Brain (organoid and tissue), 16 donors: ENCODE measurements at places on chromosomes 11 and 22.

- peak; percentile 76 for DNase-seq
These were observed 321.1 kb downstream of the TENM4 start for GRCh38 chr11:79119491-79120284.

DNA sequence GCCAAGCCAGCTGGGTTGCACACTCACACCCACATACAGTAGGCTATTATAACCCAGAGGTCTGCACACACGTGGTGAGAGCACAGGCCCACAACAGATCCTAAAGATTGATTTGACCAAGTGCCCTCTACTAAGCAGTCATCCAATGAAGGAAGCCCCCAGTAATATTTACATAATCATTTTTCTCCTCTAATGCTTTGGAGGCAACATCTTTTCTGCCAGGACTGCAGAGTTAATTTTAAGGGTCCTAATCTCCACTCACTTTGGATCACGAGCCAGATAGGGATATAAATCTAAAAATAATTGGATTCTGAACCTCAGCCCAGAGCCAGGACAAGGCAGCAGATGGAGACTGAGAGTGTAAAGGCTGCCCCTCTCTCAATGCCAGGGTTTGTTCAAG, 49.1 kb upstream of the MTNR1B start:
- DNase-seq: no peak

DNA sequence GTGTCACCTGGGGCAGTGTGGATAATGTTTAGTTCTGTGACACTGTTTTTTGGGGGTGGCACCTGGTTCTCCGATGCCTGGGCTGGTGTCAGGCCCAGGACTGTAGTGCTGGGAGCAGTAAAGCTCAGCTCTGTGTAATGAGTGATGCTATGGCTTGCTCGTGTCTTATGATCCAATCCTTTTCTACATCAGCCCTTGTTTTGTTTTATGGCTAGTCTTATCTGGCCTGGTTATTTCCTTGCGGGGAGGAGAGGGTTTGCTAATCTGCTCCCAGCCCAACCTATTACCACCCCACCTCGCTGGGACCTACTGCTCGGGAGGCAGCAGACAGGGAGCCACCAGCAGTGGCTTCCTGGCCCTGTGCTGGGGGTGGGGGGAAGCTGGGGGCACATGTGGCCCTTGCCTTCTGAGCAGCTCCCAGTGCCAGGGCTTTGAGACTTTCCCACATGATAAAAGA, 35.0 kb upstream of the TPBGL start:
- no peak for DNase-seq

DNA sequence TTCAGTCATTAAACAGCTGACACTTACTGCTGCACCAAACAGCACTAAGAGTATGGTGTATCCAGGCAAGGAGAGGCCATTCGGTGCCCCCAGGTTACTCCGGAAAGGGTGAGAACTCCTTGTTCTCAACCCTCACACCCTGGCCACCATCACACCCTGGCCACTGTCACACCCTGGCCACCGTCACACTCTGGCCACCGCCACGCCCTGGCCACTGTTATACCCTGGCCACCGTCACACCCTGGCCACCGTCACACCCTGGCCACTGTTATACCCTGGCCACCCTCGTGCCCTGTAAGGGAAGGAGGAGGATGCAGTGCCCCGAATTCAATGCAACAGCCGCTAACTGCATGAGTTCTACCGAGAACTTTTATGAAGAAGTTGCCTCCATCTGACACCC, 644.4 kb downstream of the TBC1D22A start:
- DNase-seq: no peak

DNA sequence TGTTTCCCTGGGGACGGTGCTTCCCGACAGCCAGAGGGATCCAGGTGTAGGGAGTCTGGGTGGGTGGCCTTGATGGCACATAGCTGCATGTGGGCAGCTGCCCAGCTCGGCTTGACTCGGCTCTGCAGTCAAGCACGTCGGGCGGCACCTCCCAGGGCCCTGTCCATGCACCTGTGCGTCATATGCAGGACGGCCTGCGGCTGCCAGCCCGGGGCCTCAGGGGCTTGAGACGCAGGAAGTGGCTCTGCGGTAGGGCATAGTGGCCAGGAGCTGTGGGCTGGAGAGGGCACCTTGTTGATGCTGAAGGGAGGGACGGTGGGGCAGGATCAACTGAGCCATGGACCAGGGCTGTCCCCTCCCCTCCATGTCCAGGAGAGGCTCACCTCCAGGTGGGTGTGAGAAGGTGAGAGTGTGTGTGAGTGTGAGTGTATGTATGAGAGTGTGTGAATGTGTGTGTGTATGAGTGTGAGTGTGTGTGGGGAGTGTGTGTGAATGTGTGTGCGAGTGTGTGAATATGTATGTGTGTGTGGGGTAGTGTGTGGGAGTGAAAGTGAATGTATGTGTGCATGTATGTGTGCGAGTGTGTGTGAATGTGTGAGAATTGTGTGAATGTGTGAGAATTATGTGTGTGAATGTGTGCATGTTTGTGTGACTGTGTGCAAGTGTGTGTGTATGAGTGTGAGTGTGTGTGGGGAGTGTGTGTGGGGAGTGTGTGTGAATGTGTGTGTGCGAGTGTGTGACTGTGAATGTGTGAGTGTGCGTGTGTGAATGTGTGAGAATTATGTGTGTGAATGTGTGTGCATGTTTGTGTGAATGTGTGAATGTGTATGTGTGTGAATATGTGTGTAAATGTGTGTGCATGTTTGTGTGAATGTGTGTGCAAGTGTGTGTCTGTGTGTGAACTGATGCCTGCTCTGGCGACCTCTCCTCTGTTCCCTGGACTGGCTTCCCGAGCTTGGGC, 5.7 kb upstream of the SUN2 start:
- no peak for DNase-seq

DNA sequence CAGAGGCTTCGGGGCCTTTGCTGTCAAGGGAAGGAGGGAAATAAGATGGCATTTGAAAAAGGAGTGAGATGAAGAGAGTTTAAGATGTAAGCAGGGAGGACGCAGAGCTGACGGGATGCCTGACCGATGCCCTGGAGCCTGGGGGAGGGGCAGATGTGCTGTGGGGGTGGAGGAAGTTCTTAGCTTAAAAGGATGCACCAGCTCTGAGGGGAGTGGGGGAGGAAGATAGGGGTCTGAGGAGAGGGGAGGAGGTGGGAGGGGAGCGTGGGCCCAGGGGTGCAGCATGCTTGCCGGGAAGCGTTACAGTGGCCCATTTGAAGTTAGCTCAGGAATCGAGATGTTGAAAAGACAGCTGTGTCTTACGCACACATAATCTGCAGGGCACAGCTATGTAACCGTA, 56.3 kb downstream of the RPS6KA4 start:
- DNase-seq: no peak

- no peak for DNase-seq
These were observed 1.7 kb upstream of the TUBGCP6 start for GRCh38 chr22:50246242-50247175.

GRCh38 chr11:110425751-110426545, 3.8 kb upstream of the FDX1 start:
- no peak for DNase-seq

DNA sequence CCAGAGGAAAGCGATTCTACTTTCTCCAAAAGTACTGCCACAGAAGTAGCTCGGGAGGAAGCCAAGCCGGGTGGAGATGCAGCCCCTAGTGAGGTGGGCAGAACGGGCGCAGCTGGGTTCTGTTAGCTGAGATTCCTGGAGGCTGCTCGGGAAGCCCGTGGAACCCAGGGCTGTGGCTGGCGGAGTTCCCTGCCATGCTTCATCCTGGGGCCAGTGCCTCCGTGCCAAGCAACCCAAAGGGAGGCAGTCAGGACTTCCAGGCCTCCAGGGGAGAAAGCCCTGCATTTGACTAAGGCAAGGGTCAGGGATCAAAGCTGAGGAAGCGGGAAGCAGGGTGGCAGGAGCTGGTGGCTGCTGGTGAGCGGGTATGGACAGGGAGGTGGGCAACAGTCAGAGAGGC, 6.7 kb upstream of the TRMU start:
- no peak for DNase-seq

DNA sequence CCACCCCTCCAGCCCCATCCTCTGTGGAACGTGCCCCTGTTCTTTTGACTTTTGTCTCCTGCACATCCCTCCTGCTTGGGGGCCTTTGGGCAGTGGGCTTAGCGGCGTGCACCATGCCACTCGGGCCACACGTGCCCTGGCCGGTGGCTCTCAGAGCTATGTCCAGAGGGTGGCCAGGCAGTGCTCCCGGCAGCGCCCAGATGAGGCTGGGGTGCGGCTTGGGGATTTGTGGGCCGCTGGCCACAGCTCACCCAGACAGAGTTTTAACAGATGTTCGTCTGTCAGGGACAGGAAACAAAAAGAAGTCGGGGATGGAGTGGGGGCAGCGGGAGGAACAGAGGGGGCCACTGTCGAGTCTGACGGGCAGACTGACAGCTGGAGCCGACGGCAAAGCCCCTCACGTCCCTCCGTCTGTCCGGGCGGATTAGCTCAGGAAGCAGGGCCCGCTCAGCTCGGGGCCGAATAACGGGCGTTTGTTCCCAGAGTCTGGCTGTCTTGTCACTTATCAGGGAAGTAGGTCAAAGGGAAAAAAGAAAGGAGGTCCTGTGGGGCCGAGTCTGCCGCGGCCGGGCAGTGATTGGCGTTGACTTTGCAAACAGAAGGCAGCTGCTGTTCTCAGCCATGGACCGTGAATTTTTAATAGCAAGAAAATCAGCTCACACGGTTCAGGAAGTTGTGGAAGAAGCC, 61.6 kb downstream of the LRP5 start:
- peak; percentile 85 for DNase-seq

DNA sequence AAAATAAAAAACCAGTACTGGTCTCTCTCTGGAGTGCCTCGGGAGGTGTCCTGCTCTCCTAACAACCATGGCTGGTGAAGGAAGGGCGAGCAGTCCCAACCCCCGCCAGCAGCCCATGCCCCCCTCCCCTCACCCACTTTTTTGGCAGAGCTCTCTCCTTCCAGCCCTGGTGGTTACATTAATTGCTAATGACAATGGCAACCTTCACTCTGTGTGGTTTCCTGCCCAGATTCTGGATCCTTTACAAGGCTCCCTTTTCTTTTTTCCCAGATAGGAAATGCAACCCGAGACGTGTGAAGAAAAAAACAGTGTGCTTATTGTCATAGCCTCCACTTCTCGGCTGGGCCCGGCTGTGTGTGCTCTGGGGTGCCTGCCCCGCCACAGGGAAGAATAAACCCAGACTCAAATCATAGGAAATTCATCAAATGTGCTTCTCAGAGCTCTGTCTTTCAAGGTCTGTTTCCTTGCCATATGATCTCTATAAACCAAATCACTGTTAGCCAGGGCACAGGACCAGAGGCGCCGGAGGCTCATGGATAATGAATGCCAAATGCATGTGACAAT, 513.0 kb downstream of the SOX6 start:
- DNase-seq: peak; percentile 83

DNA sequence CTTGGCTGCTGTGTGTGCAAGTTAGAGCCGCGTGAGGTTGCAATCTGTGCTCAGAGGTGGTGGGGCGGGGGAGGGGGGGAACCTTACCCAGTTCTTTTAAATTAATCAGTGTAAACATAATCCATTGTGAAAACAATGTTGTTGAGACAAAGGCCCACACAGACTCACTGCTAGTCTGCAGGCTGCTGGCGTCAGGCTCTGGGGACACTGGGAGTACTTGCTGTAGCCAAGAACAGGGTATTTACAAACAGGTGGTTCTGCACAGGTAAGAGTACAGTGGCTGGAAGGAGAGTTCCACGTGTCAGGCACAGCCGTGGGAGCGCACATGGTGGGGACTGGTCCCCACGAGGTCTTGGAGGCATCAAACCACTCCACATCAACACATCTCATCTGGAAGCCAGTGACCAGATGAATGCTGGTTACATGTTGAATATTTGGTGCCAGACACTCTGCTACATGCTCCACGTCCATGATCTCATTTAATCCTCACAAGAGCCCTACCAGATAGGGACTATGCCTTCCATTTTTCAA, 27.4 kb downstream of the SCUBE1 start:
- DNase-seq: no peak

DNA sequence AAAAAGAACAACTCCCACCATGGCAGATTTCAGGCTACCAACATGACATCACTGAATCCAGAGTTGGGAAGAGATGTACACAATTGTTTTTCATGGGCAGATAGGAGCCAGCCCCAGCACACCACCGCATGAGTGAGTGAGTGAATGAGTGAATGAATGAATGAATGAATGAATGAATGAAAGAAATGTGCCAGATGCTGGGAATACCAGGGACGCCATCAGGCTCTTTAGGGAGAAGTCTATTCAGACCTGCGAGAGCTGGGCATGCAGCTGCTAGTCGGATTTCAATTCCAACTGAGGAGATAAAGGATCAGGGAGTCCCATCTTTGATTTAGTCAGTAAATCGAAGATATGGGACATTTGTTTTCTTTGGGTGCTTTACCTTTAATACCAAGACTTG, 15.3 kb upstream of the FAM83F start:
- no peak for DNase-seq

GRCh38 chr11:111938687-111939160, 1.6 kb downstream of the DIXDC1 start:
- peak; percentile 56 for DNase-seq
